ENCODE measurements at places on chromosomes 2 and 18.

GRCh38 chr2:239457586-239458445, 57.0 kb upstream of the HDAC4 start:
- no peak for DNase-seq

DNA sequence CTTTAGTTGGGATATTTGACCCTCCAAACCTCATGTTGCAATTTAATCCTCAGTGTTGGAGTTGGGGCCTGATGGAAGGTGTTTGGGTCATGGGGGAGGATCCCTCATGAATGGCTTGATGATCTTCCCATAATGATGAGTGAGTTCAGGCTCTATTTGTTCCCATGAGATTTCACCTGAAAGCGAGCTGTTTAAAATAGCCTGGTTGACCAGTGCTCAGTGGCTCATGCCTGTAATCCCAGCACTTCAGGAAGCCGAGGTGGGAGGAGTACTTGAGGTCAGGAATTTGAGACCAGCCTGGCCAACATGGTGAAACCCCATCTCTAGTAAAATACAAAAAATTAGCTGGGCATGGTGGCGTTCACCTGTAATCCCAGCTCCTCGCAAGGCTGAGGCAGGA, 14.9 kb upstream of the PSME4 start:
- no peak for DNase-seq

DNA sequence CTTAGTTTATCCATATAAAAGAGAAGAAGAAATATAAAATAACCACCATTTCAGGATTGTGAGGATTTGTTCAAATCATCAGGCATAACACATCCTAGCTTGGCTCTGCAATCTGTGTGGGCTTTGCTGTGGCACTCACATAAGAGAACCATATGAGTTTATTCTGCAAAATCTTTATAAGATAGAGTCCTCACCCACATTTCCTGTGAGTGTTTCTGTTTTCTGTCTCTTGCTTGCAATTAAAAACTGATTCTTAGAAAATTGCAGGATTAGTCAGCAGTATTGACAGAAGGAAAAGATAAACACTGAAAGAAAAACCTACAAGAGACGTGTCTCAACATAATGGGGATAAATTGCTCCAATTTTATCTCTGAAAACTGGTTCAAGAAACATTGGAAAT, 258.5 kb downstream of the RND3 start:
- DNase-seq: peak; percentile 12

DNA sequence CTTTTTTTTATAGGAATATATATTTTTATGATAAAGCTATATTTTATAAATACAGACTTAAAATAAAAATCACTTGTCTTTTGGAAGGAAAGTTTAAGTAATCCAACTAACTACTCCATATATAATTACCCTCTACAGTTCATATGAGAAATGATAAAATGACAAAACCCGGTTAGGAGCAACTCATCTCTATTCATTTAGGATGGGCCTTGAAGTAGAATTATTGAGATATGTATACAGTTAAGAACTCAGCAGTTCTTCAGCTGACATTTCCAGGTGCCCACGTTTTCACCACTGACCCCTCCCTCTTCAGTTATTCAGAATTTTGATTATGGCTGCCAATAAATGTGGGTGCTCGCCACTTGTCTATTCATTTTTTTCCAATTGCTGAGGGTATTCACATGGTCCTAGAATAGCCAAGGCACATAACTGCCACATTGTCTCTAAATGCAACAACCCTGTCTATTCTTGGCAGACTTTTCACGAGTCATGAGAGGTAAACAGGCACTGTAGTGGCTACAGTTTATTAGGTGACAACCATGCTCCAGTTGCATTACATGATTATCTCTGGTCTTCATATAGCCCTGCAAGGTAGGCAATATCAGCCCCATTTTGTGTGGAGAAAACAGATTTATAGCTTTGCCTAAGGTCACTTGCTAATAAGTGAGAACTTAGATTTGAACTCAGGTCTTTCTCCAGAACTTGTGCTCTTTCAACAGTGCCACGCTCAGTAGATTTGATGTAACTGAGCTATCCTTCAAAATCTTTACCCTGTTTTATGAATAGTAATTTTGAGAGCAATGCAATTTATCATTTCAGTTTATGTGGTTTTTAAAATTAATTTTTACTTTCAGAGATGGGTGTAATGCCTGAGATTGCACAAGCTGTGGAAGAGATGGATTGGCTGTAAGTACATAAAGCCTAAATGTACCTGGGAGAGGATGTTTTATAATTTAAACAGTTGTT, 2.9 kb downstream of the DDX1 start:
- no peak for DNase-seq

DNA sequence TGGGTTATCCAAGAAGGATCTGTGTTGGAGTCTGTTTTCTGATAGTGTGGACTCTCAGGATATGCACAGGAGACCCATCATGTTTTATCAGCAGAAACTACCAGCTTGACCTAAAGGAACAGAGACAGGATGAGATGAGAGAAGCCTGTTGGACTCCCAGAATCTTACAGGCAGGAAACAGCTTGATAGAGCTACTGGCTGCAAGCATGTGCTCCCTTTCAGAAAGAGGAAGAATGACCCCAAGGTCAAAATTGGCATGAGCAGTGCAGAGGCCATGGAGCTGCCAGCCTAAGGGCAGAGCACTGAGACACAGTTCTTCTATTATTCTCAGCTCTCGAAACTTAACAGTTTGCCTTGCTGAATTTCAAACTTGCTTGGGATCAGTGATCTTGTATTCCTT, 135.2 kb upstream of the NFATC1 start:
- DNase-seq: no peak

- DNase-seq: no peak
Measured at GRCh38 chr2:100820273-100820522, 259 bp downstream of the NPAS2 start.

- peak; percentile 96 for DNase-seq
Measured at GRCh38 chr18:25262920-25263319, 89.0 kb downstream of the ZNF521 start.

DNA sequence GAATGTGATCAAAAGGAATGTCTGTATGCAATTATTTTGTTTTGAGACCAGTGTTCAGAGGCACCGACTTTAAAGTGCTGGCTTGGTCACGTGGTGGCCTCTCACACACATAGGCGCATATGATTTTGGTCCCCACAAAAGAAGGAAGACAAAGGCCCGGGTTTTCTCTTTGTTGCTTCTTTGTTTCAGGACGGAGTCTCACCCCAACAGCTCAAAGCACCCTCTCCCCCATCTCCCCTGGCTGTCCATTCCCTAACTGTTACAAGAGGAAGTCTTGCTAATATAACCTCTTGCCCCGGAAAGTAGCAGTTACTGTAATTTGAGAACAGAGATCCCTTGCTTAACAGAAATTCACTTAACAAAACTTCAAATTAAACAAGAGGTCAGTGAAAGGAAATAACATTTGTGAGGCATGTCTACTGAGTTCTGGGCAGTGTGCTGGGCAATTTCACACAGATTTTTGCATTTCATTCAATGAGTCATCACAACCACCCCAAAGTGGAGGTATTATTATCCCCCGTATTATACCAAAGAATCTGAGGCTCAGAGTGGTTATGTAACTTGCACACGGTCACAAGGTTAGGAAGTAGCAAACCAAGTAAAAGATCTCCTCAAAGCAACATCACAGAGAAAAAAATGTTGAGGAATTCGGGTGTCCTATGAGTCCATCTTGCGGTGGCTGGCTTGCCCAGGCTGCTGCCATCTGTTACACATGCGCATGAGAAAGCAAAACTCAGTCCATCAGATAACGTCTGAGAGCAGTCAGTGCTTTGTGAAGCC, 75.8 kb downstream of the SDC1 start:
- DNase-seq: peak; percentile 96

DNA sequence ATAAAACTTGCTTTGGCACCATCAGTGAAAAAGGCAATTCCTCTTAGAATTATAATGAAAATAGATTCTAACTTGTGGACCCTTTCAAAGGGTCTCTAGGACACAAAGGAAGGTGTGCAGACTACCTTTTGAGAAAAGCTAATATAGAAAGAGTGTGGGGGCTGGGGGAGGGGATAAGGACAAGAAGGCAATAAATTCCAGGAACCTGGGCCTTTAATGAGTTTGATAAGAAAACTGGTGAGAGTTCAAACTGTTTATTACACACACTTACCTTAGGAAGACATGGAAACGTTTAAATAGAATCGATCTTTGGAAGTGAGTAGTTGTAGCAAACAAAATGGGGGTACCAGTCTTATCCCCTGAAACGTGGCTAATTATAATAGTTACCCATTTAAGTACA, 39.6 kb upstream of the PGAP1 start:
- DNase-seq: no peak

GRCh38 chr2:203737360-203737759, 30.9 kb downstream of the CD28 start:
- no peak for DNase-seq

GRCh38 chr2:59528525-59528924, 1024.9 kb downstream of the BCL11A start:
- DNase-seq: no peak

DNA sequence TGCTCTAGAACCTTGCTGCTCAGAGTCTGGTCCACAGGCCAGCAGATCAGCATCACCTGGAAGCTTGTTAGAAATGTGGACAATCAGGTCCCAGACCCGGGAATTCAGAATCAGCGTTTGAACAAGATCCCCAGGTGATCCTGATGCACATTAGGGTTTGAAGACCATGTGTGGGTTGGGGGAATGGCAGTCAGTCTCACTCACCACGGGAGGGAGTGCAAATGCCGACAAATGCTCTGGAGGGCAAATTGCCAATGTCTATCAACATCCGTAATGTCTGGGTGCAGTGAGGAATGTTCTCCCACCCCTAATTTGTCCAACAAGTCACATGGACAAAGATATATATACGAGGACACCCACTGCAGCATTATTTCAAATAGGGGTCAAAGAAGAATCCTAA, 34.5 kb downstream of the INPP5D start:
- DNase-seq: no peak

DNA sequence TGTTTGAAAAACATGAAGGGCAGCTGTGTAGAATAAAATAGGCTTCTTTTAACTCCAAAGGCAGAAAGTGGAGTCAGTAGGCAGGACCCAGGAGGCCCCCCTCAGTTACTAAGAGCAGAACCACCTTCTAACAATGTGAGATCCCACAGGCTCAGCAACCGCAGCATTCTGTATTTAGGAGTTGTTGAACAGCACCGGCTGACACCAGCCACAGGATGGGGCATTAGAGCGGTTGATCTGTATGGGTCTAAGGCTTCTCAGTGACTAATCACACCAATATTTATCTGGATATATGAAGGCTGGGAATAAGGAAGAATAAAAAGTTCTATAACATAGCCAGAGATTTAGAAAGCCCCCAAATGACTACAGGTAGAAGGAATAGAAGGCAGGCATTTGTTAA, 51.7 kb downstream of the MYO5B start:
- DNase-seq: no peak

DNA sequence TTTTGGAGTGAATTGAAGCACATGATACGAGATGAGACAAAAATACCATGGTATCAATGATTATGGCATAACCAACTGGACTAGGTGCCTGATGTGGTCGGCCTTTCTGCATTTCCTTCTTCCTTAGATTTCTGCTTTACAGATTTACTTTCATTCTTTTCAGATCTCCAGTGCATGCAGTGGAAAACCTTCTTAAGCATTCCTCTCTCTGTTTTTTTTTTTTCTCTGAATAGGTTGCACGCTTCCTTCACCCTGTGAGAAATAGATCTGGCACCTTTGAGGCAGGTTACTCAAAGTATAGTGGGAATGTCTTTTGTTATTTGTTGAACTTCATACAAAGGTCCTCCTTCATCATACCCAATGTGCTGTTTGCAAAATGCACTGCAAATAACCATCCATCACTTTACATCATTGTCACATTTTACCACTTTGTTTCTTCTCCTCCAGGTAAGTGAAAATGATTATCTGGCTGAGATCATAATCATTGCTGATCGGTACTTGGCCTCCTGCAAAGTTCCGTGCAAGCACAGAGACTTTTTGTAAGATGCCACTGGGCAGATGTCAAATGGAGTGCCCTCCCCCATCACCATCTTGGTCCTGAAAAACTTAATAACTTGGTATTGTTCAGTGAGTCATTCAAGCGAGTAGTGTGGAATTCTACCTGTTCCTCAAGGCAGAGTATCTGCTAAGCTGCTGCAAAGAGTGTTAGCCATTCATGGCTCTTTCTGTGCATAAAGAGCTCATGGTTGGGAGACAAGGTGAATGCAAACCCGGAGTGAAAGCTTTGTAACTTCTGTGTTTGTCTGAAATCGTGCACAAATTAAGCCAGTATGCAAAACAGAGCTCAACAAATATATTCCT, 30.0 kb upstream of the KLHL14 start:
- DNase-seq: no peak
